ENCODE measurements at places on chromosomes 5 and 9.
A peak's percentile ranks its signal among the peaks of the same experiment; 100 is the strongest.

DNA sequence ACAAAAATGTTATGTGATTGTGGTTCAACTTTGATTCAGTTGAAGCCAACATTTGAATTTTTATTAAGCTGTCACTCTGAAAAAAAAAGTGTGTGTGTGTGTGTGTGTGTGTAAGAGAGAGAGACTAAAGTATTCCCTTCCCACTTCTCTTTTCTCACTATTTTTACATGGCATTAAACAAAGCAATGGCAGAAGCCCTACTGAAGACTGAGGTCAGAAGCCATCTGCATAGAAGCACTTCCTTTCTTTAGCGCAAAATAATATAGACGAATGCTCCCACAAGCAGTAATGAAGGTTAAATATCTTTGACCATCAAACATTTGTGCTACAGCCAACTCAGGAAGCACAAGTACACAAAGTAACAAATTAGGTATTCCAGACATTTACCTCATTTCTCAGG, 540.5 kb downstream of the KCTD16 start:
- DNase-seq: no peak

- DNase-seq: peak; percentile 12
Observed at GRCh38 chr5:151925340-151925739, 689 bp upstream of the GLRA1 start.

GRCh38 chr9:133251773-133252172, 23.2 kb downstream of the ABO start:
- DNase-seq: no peak

GRCh38 chr9:95491543-95492320, 25.0 kb downstream of the PTCH1 start:
- DNase-seq: no peak

DNA sequence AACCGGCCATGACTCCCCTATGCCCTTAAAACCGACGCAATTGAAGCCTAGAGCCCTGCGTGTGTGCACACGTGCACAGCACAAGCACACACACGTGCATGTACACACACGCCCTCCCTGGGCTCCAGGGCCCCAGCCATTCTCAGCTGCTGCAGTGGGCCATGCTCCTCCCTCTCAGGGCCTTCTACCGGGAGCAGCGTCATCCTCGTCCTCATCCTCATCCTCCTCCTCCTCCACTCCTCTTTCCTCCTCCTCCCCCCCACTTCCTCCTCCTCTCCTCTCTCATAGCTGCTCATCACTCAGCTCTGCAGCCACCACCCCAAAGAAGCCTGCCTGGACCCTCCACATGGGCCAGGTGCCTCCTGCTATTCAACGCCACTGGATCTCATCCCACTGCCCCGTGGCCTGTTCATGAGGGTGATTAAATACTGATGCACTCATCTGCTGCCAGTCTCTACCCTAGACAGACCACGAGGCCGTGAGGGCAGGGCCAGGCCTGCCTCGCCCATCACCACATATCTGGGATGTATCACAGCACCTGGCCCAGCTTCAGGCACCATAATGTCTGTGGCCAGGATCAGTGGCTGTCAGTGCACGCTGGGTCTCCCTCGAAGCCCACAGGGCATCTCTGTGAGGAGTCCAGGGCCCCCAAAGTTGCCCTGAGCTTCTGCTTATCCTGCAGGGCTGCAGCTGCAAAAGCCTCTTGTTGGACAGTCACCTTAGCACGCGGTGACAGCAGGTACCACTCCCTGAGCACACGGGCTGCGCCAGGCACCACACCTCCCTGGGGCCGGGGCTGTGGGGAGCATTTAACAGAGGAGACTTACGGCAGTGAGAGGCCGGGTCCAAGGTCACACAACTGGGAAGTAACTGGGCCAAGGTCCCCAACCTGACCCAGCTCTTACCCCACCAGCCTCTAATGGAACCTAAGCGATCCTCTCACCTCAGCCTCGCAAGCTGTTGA, 9.8 kb downstream of the FAM78A start:
- DNase-seq: no peak

GRCh38 chr9:114000671-114001409, 77.3 kb downstream of the AMBP start:
- no peak for DNase-seq

- no peak for DNase-seq
Observed at GRCh38 chr9:126126807-126127206, 199.8 kb upstream of the MVB12B start.

DNA sequence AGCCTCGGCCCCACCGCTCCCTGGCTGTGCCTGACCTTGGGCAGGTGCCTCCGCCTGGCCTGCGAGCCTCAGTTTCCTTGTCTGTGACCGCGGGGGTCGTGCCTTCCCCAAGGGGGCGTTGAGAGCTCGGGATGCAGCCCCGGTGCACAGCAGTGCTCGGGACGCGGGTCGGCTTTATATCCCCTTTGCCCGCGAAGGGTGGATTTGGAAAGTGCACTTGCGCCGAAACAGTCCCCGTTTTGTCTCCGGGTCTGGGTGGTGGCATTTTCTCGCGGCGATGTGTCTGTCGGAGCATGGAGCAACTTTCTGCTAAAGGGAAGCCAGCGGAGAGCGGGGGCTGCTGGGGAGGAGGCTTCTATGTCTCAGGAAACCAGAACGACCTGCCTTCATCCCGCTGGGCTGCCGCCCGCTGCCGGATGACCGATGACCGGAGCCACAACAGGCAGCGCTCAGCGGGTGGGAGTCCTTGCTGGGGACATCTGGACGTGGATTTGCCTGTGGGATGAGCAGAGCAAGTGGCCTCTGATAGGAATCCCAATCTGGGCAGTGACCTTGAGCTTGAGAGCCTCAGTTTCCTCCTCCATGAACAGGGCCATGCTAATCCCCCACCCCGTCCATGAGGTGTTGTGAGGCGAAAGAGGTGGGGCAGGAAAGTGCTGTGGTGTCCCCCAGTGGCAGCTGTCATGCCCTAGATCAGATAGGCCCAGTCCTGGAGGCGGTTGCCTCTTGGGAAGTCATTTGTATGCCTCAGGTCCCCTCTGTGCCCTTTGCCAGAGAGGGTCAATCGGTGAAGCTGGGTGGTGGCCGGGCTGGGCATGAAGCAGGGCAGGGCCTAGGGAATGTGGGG, 651 bp downstream of the HRH2 start:
- no peak for DNase-seq

DNA sequence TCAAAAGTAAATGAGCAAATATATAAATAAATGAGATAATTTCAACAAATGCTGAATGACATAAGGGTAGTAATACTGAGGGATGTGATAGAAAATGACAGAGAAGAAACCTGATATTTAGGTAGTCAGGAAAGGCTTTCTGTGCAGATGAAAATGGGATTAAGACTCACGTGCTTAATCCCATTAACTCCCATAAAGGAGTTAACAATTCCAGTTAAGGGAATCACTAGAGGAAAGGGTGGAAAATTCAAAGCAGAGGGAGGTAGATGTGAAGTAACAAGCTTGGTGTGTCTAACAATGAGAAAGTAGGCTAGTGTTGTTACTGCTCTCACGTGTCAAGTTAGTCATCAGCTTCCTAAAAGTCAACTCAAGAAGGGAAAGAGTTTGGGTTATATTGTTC, 90.5 kb upstream of the TRIM32 start:
- DNase-seq: no peak

DNA sequence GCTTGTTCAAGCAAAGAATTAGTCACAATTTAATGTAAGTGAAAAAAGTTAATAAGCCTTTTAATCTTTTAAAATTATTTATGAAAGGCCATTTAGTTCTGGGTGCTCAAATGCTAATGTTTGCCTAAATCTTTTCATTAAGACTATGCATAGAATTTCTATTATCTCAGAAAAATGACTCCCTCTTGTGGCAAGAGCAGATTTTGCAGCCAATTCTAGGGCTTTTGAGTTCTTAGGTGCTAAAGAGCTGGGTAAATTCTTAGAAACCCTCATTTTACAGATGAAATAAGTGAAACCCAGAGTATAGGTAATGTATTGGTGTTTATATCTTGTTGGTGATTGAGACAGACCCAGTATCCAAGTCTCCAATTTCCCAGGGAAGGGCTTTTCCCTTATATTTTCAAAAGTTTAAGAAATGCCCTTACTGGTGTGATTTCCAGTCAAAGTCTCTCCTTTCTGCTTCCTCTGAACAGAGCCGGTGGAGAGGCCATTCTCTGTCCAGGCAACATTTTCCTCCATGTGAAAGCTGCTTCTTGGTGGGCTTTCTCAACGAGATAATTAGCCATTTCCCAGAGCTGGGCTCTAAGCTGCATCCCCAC, 24.1 kb upstream of the PCSK5 start:
- peak; percentile 36 for DNase-seq

GRCh38 chr5:107567901-107568671, 102.7 kb downstream of the EFNA5 start:
- no peak for DNase-seq

DNA sequence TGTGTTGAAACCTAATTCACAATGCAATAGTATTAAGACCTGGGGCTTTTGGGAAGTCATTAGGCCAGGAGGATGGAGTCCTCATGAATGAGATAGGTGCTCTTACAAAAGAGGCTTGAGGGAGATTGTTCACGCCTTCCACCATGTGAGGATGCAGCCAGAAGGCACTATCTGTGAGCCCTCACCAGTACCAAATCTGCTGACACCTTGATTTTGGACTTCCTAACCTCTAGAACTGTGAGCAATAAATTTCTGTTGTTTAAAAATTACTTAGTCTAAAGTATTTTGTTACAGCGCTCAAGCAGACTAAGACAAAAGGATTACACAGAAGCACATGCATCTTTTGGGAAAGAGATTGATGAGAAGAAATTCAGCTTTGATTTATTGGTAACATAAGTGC, 232.9 kb upstream of the NR4A3 start:
- DNase-seq: no peak

DNA sequence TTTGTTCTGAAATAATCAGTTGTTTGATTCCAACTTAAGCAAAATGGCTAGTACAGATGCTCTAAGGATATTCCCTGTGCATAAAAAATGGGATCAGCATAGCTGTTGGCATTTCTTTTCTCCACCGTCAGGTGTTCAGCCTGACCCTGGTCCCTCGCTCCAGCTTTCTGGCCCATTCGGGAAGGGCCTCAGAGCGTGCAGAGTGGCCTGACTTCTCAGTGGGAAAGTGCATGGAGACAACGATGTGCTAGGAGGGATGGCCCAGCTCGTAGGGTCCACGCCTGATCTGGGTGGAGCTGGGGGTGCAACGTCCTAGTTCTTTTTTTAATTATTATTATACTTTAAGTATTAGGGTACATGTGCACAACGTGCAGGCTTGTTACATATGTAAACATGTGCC, 319.1 kb upstream of the IRX4 start:
- no peak for DNase-seq

DNA sequence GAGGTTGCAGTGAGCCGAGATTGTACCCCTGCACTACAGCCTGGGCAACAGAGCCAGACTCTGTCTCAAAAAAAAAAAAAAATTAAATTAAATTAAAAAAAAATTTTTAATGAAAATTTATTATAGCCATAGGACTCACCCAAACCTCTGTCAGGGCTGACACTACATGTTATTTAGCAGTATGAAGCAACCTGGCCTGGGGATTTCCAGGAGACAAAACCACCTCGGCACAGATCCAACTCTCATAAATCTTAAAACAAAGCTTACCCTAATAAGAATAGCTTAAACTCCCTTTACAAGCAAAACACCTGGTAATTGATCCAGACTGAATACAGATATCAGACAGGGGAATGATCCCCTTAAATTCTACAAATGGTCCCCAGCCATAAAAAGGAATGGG, 38.4 kb downstream of the PPP1R2B start:
- no peak for DNase-seq

- no peak for DNase-seq
Observed at GRCh38 chr9:69181908-69182353, 7.9 kb downstream of the TJP2 start.

GRCh38 chr5:37310360-37310759, 60.5 kb downstream of the NUP155 start:
- DNase-seq: no peak

GRCh38 chr9:115126404-115126803, 8.4 kb upstream of the TNC start:
- DNase-seq: no peak
